Hematopoietic multipotent progenitor cell treated with erythropoietin and hydrocortisone succinate and interleukin-3 and kit ligand, for 15 days (in vitro differentiated cells): ENCODE measurements at places on chromosomes 4 and X.
A peak's percentile ranks its signal among the peaks of the same experiment; 100 is the strongest.

DNA sequence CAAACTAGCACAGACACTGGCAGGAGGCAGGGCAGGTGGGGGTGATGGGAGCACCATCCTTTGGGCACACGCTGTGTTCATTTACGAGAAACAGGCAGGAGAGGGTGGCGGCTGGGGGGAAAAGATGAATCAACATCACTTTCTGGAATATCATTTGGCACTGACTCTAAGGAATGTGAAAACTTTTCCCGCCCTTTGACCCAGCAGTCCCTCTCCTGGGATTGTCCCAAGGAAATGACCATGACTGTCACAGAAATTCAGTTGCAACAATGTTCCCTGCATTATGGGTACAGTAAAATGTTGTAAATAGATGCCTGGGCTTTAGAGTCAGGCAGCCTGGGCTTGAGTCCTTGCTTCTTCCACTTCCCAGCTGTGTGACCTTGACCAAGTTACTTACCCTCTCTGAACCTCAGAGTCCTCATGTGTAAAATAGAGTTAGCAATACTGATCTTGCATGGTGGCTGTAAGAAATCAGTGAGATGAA, 58.6 kb downstream of the ABLIM2 start:
- DNase-seq: no peak

DNA sequence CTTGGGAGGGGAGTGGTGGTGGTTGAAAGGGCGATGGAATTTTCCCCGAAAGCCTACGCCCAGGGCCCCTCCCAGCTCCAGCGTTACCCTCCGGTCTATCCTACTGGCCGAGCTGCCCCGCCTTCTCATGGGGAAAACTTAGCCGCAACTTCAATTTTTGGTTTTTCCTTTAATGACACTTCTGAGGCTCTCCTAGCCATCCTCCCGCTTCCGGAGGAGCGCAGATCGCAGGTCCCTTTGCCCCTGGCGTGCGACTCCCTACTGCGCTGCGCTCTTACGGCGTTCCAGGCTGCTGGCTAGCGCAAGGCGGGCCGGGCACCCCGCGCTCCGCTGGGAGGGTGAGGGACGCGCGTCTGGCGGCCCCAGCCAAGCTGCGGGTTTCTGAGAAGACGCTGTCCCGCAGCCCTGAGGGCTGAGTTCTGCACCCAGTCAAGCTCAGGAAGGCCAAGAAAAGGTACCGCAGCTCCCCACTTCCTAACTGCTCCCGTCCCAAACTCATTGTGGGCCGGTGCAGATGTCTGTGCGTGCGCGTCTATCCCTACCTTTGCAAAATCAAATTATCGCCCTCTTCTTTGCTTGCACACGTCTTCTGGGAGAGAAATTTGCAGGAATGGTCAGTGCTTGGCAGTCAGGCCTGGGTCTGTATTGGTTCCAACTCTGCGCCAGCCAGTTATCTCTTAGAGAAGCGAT, 533 bp downstream of the IL15 start:
- peak; percentile 4 for DNase-seq

GRCh38 chr4:119693126-119693525, 64.5 kb upstream of the PDE5A start:
- DNase-seq: no peak

DNA sequence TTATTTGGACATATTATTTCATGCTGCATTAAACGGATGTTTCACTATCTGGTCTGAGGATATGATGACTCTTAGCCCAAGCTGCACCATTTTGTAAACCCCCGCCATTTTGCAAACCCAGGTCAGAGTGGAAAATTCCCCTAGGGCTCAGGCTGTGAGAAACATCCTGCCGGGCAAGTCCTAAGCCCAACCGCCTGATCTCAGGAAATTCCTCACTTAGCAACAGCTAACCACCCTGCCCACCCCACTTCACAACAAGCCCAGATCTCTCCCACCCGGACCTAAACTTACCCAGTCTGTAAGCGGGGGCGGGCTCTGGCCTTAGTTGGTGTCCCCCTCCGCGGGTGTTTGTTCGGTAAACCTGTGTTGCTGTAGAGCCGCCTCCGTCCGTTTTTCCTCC, 2747.1 kb downstream of the PCDH7 start:
- DNase-seq: no peak

- DNase-seq: peak; percentile 23
Measured at GRCh38 chr4:140151699-140152012, 2.3 kb downstream of the MAML3 start.

- no peak for DNase-seq
Measured at GRCh38 chr4:65983061-65983460, 312.8 kb upstream of the EPHA5 start.
